Fibroblast of lung (primary cell): ENCODE measurements at places on chromosomes 1 and 21.
A peak's percentile ranks its signal among the peaks of the same experiment; 100 is the strongest.

- no peak for DNase-seq
These were observed 344.7 kb downstream of the DUSP10 start for GRCh38 chr1:221397141-221397540.

- no peak for DNase-seq
These were observed 238.4 kb upstream of the NR5A2 start for GRCh38 chr1:199789141-199789540.

DNA sequence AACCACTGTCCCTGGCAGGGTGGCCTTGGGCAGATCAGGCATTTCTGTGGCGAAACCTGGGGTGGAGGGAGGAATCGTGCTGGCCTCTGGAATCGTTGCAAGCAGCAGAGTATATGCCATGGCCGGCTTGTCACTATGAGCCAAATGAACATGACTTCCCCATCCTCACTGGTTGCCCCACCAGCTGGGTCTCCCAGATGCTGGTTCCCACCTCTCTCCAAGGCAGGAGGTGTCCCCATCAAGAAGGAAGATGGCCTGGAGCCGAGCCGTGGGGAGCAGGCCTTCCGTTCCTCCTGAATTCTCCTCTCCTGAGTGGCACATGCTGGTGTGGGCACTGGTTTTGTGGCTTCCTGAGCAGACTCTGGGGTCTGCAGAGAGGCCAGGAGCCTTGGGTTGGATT lies 60.2 kb upstream of the ACTRT2 start:
- no peak for DNase-seq

GRCh38 chr1:221439008-221439746 lies 302.7 kb downstream of the DUSP10 start:
- DNase-seq: peak; percentile 92

DNA sequence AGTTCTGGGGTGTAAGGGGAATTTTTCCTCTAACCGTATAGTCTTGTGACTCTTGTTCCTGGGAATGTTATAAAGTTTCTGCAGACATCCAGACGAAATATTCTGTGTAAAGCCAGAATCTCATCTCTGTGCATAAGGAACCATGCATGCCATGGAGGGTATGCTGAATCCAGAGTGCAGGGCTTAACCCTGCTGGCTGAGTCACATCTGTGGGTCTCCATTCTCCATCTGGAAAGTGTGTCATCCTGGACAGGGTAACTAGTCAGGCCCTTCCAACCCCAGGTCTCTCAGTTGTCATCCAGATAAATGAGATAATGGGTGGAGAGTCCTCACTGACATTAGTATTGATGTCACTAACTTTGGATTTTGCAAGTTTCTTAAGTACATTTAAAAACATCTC lies 48.8 kb downstream of the ATP5PO start:
- peak; percentile 5 for DNase-seq

GRCh38 chr1:112744009-112744578 lies 29.0 kb upstream of the PPM1J start:
- peak; percentile 50 for DNase-seq

DNA sequence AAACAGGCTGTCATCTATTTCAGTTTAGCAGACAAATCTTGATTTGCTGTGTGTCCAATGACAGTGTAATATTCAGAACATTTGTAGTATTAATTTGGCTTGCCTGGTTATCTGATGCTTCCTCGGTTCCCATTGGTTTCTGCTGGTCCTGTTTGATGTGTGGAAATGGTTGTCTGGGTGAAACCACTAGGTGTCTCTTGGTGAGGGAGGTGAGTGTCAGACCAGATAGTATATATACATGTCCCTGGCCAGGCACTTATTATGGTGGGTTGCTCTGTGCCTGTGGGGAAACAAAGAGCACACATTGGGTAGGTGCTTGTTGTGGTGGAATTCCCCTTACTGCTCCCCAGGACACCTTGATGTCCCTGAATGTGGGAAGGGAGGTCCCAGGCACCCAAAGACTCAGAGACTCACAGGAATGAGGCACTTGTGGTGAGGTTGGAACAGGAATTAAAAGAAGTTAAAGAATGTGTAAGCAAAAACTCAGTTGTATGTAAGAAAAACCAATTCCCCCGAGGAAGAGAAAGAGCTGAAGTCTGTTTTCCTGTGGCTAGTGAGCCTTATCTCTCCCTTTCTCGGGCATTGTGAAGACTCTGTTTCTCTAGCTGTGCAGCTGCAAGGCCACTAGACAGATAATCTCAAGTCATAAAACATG lies 1519.1 kb downstream of the BRINP3 start:
- peak; percentile 48 for DNase-seq

- peak; percentile 80 for DNase-seq
These were observed 17.9 kb downstream of the MTX1 start for GRCh38 chr1:155226188-155226909.

GRCh38 chr21:42532466-42533181 lies 19.0 kb downstream of the SLC37A1 start:
- DNase-seq: peak; percentile 35

DNA sequence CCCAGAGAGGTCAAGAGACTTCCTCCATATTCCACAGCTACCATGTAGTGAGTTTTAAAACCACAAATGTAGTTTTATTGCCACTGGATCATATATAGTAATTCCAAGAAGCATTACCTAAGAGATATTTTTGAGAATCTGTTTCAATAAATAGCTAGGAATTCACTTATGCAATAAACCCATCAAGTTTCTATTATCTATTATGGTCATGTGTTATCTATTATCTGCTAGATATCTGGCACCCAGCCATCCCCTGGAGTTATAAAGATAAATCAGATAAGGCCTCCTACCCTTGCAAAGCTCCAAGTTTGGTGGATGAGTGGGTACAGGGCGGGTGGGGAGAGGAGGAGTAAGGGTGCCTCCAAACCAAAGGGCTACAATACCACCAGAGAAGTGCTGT lies 10.3 kb upstream of the VWA5B1 start:
- no peak for DNase-seq

GRCh38 chr1:182600745-182601415 lies 3.3 kb downstream of the RGS16 start:
- no peak for DNase-seq

DNA sequence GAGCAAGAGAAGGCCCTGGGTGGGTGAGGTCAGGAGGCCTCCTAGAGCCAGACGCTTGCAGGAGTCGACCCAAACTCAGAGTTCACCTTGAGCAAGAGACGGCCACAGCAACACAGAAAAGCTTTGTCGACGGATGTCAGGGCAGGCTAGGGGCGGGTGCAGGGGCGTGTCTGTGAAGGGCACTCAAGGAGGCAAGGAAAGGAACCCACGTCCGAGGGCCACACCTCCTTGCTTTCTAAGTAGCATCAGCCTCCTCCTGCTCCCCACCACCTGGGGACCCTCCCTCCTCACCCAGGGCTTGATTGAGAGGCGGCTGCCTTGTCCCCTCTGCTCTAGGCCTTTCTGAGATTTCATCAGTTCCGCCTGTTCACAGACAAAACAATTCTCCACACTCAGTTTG lies 92.1 kb downstream of the OMA1 start:
- DNase-seq: no peak

- peak; percentile 47 for DNase-seq
These were observed 711 bp downstream of the GADD45A start for GRCh38 chr1:67685558-67686266.

DNA sequence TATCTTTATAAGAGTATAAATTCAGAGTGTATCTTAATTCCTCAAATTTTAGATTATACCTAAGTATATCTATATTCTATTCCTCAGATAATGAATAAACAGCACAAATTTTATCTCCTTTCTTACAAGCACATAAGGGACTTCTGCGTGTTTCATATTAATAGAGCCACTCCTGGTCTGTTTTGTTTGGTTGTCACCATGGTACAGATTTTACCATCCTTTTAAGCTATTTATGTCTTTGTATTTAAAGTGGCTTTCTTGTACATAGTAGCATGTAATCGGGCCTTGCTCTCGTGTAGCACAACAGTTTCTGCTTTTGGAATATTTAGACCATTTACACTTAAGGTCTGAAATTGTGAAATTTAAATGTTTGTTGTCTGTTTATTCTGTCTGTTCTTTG lies 52.6 kb upstream of the SLC35A3 start:
- DNase-seq: no peak

- DNase-seq: no peak
These were observed 22.5 kb downstream of the DMAP1 start for GRCh38 chr1:44235808-44236207.

DNA sequence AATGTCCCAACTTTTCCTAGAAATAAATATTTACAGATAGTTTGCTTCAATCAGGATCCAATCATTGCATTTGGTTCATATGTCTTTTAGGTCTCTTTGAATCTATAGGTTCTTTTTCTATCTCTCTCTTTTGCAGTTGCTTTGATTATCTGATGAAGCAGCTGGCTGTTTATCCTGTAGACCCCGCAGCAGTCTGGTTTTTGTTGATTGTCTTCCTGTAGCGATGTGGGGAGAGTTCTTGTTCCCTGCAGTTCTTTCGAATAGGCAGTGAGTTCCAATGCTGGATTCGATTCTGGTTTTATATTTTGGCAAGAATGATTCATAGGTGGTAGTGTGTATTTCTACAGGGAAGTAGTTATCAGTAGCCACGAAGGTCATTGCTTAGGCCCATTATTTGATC lies 7.4 kb upstream of the MIXL1 start:
- no peak for DNase-seq

- peak; percentile 87 for DNase-seq
These were observed 221.4 kb downstream of the HLX start for GRCh38 chr1:221100611-221101010.

DNA sequence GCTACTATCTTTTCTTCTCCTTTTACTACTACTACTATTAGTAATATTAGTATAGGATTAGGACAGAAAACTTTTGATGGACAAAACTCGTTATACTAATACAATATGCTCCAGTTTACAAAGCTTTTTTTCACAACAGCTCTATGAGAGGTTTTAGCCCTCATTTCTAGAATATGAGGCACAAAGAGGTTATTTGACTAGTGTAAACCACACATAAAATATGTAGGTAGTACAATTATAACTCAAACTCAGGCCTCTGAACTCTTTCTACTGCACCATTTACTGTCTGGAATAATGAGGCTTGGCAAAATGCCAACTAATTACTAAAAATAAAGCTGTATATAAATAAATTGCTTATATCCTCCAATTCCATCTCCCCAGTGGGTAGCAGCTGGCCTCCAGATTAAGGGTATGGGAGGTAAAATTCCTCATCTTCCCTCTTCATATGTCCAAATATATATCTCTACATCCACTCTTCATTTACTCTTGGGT lies 99.9 kb downstream of the LYST start:
- DNase-seq: no peak

- DNase-seq: no peak
These were observed 32.9 kb downstream of the PLEKHA6 start for GRCh38 chr1:204326771-204327300.

- DNase-seq: no peak
These were observed 51.8 kb downstream of the POU2F1 start for GRCh38 chr1:167272369-167272957.

- peak; percentile 78 for DNase-seq
These were observed 40.9 kb upstream of the LRRN2 start for GRCh38 chr1:204726478-204726877.

DNA sequence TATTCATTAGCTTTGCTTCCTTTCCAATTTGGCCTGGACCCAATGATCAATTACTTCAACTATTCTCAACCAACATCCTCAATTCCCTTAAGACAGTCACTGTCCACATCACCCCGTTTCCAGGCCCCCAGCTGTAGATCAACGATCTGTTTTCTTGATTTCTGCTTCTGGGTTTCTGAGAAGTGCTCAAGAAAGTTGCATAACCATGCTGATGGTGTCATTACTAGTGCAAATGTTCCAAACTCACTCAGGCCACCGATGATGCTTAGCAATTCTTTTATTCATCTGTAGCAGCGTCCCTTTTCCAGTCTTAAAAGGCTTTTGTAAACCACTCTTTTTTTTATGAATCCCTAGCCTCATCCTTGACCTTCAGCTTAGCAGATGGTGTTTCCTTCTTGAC lies 155.8 kb upstream of the PTGFR start:
- no peak for DNase-seq

DNA sequence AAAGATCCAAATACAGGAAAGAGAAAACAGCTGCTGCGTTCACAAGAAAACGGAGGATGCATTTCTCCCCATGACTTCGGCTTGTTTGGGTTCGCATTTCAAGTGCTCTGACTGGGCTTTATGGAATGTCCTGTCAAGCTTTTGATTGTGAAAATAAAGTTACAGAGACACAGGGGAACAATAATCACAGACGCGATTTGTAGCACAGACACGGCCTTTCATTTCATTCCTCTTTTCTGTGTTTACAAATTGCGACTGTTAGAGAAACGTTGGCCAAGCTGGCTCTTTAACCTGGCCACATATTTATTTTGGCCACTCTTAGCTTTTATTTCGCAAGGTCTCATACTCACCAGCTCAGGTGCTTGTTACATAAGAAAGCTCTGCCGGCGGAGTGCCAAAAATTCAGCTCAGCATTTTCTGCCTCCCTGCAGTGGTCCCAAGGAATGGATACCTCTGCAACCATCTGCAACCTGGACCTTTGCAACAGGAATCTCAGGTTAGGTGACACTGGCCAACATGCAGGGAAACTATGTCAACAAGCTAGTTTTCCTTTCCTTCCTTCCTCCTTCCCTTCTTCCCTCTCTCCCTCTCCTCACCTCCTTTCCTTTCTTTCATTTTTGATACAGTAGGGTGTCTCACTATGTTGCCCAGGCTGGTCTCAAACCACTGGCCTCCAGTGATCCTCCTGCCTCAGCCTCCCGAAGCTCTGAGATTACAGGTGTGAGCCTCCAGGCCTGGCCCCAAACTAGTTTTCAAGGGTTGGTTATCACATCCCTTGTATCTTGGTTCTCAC lies 58.2 kb upstream of the SLC45A1 start:
- DNase-seq: peak; percentile 77

GRCh38 chr1:112956544-112957132 lies 642 bp upstream of the SLC16A1 start:
- no peak for DNase-seq

- DNase-seq: peak; percentile 95
These were observed 20.6 kb downstream of the TCEA3 start for GRCh38 chr1:23403735-23404486.

- no peak for DNase-seq
These were observed 14.1 kb downstream of the KIF26B start for GRCh38 chr1:245168906-245169305.
